Activated naive CD4-positive, alpha-beta T cell treated with anti-CD3 and anti-CD28 coated beads, Interleukin-2, amount 50 U/mL, for 72 hours (primary cell): ENCODE measurements at places on chromosomes 12 and 14. TPM values are rescaled to one million over a fixed set of nuclear protein-coding genes. Genes with fewer than 3 reads are reported as not detected.

RARG gene
- 15.5 TPM for total RNA-seq

DAO gene
- not detected for total RNA-seq

DNA sequence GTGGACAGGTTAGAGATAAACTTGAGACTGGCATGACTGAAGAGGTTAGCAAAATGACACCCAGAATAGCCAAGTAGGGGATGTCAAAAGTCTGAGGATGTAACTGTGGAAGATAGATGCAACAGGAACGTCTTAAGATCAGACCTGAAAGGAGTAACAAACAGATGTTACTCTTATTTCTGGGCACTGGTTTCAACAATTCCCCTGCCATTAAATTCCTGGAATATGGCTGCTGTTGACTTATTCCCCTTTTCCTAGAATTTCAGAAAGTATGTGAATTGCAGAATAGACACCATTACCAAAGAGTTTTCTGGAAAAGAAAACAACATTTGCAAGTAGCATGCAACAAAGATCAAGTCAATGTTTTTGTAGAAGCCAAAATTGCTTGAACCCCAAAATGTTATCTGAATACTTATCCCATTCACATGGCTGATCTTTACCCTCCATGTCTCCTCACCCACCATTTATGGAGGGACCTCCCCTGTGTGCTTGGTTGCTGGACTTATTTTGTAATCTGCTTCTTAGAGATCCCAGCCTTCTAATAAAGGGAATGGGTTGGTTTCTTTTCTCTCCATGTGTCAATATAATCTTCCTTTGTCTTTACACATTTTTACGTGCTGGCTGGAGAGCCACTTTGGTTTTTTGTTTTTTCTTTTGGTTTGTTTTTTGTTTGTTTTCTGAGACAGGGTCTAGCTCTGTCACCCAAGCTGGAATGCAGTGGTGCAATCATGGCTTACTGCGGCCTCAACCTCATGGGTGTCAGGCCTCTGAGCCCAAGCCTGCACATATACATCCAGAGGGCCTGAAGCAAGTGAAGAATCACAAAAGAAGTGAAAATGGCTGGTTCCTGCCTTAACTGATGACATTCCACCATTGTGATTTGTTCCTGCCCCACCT, 57.0 kb downstream of the BBS10 start:
- DNase-seq = no peak

DNA sequence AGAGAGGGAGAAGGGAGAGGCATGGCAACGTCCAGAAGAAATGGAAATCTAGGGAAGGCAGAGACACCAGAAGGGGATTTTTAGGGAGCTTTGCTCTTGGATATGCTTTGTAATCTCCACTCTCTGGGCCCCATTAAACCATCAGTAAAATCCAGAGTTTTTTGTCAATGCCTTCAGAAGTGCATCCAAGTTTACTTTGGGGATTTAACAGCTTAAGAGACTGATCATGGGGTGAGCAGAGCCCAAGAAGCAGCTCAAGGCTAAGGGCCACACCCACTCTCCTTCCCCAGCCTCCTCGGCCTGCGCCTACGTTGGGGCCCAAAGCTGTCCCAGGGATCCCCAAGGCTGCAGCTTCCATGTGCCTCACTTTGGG, 37.4 kb upstream of the WSCD2 start:
- no peak for DNase-seq

GRCh38 chr14:62943202-62943601, 102.1 kb downstream of the KCNH5 start:
- DNase-seq = no peak

PRB2 gene
- not detected for total RNA-seq

DNA sequence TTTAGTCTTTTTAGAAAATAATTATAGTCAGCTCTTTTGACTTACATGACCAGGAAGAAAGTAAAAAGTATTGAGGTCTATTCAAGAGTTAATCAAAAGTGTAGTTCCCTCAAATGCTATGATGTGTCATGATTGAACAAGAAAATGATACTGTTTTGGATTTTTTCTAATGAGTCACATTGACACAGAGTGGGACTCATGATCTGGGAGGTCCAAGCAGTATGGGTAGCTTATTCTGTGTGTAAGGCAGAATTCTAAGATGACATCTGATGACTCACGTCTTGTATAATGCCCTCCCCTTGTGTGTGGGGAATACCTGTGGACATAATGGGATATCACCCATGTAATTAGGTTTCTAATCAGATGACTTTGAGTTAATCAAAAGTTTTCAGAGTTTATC, 178.1 kb upstream of the DDHD1 start:
- DNase-seq = no peak

DNA sequence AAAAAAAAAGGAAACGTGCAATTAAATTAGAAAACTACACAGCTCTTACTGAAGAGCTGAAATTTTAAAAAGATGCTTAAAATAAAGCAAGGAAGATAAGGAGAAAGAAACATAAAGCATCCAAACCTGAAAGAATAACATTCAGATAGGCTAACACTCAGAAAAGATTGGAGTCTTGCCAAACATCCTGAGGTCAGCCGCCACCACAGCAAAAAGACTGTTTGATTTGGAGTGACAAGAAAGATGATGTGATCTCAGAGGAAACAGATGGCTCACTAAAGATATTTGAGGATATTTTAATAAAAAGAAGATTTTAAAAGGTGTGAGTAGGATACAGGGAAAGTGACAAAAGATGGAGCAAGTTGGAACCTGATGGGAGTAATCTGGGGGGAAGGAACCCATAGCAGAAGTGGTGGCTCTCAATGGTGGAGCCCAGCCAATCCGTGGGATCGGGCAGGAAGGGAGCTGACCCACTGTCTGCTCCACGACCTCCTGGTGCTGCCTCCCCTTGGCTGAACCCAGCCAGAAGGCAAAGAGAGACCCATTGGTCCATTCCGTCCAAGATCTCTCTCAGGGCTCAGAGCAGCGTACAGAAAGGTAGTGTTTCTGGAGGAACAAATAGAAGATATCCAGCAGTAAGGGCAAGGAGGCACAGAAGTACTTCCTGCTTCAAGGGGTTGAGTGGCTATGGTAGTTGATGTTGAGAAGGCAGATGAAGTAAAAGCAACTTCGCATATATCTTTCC, 469.6 kb downstream of the RGS6 start:
- DNase-seq = no peak

DNA sequence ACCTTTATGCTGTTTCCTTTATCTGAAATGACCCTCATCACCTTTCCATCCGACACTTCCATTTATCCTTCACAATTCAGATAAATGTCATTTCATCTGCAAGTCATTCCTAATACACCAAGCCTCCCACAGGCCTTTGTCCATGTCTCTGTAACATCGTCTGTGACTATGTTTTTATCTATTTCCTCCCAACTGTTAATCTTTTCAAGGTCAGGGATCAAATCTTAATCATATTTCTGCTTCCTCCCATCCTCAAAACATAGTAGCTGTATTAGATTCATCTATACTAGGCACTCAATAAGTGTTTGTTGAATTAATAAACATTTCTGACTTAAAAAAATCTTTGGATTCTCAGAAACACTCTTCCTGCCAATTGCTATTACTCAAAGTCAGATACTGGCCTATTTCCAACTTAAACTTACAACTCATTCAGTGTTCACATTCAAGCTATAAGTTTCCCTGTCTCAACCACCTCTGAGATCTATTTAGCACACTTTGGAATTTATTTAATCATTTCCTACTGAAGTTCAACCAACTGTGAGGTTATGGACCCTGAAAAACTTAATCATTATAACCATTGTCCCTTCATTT, 100.2 kb upstream of the ALX1 start:
- no peak for DNase-seq

GRCh38 chr14:64563696-64564095, 13.9 kb downstream of the PPP1R36 start:
- DNase-seq = no peak

DNA sequence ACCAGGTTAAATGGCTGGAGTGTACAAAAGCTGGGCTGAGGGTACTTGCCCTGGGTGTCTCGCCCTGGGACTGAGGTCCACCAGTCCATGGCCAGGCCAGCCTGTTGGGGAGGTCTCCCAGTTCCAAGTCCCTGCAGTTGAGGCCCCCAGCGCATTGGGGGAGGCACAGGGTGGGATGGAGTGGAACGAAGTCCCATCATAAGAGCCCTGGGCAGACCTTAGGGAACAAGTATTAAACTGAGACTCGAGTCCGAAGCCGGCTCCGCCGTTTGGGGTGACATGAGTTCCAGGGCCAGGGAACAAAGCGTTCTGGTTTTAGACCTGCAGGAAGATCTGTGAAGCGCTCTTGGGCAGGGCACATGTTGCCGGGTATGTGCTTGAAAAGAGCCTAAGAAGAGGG, 84.7 kb downstream of the ALG10 start:
- DNase-seq = no peak

- no peak for DNase-seq
These were observed 9.2 kb downstream of the HAL start for GRCh38 chr12:95986635-95987570.

- no peak for DNase-seq
These were observed 705.8 kb downstream of the C12orf50 start for GRCh38 chr12:87323369-87323768.

TUBA1B gene
- 2,388 TPM for total RNA-seq

DNA sequence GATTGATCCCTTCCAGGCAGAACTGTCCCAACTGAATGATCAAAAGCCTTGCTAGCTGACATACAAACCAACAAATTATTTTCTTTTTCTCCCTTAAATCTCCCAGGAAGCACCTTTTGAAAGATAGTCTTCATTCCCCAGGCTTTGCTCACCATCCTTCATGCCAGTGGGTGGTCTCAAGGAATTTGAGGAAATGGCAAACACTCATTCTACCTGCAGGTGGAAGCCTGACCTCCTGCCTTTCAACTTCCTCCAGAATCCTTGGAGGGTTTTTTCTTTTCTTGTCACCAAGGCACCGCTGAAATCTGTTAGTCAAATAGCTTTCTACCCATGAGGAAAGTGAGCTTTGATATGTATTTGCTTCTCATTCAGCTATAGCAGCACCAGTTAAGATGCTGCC, 128.5 kb downstream of the WIF1 start:
- DNase-seq = no peak

GRCh38 chr14:87059060-87059839, 933.7 kb downstream of the GALC start:
- DNase-seq = no peak

DNA sequence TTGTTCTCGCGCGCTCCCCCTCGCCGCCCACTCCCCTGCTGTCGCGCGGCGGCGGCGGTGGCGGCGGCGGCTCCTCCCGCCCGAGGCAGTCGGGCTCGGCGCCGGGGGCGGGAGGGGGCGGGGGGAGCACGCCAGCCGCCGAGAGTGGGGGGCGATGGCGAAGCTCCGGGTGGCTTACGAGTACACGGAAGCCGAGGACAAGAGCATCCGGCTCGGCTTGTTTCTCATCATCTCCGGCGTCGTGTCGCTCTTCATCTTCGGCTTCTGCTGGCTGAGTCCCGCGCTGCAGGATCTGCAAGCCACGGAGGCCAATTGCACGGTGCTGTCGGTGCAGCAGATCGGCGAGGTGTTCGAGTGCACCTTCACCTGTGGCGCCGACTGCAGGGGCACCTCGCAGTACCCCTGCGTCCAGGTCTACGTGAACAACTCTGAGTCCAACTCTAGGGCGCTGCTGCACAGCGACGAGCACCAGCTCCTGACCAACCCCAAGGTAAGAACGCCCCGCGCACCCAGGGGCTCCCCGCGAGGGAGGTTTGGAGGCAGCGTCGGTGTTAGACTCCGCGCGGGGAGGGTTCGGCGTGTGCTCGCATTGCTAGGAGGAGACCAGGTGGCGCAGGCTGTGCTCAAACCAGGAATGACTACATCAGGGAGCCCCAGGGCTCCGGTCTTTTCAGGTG, 629 bp downstream of the KCNMB4 start:
- DNase-seq = peak; percentile 61

- DNase-seq = no peak
These were observed 60.8 kb downstream of the FLRT2 start for GRCh38 chr14:85590784-85591183.

DNA sequence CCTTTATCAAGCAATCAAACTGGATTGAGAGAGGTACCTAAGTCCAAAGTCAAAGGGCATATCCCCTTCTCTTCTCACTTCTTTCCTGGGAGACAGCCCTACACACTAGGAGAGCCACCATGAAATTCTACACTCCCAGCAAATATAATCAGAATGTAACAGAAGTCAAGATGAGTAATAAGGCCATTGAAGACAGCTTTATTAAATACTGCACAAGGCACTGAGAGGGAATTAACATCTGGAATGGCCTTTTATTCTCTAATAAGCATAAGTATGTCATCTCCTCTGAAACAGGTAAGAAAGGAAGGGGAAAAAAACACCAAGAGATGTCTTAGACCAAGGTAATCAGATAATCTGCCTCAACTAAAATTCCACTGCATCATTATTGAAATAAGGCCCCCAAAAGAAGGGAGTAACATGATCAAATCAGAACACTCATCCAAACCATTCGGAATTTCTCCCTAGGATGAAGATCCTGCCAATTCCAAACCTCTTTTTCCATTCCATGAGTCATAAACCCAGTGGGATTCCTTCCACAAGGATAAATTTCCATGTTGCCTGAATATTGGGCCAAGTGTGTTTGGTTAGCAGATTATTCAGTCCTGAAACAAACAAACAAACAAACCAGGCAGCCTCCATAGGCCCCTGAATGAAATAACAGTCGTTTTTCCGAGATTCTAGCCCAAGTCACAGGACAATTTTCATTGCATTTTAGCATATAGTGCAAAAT, 19.9 kb downstream of the SLC35F4 start:
- no peak for DNase-seq

GPRC5D gene
- not detected for total RNA-seq

SYCP3 gene
- total RNA-seq = 0.21 TPM

- DNase-seq = no peak
These were observed 12.5 kb downstream of the RTL1 start for GRCh38 chr14:100891051-100891450.

DNA sequence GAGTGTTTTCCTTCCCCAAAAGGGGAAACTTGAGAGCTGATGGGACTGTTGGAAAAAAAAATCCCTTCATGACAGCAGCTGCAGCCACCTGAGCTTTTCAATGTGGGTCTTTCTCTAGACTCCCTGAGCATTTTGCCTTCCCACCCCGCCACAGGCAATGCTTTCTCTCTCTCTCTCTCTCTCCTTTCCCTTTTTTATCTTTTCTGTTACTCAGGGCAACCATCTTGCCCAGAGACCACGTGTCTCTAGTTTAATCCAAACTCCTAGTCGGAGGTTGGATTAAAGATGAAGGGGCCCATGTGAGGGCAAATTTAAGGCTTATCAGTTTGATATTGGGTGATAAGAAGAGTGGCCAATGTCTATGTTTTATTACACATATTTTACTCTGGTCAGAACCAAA, 25.9 kb upstream of the B4GALNT1 start:
- DNase-seq = no peak

- DNase-seq = no peak
These were observed 66.7 kb downstream of the PDE3A start for GRCh38 chr12:20434996-20435395.

DNA sequence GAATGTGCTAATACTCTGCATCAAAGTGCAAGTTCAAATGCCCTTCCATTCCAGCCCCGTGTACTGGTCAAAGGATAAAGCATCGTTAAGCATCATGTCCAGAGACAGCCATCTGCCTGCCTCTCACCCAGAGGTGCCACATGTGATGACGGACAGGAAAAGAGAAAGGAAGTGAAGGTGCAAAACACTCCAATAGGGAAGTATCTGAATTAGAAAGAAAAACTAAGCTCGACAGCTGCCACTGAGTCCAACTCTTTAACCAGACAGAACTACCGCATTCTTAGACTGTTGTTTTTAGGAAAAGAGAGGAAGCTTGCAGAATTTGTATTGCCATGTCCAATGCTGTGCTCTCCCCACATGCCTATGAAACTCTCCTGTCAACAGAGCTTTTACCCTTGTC, 465.0 kb upstream of the SOX5 start:
- no peak for DNase-seq
